Spinal cord (tissue), 10 donors: ENCODE measurements at places on chromosomes 12 and 14. TPM values are rescaled to one million over a fixed set of nuclear protein-coding genes. Genes with fewer than 3 reads are reported as not detected.
A peak's percentile ranks its signal among the peaks of the same experiment; 100 is the strongest.

DNA sequence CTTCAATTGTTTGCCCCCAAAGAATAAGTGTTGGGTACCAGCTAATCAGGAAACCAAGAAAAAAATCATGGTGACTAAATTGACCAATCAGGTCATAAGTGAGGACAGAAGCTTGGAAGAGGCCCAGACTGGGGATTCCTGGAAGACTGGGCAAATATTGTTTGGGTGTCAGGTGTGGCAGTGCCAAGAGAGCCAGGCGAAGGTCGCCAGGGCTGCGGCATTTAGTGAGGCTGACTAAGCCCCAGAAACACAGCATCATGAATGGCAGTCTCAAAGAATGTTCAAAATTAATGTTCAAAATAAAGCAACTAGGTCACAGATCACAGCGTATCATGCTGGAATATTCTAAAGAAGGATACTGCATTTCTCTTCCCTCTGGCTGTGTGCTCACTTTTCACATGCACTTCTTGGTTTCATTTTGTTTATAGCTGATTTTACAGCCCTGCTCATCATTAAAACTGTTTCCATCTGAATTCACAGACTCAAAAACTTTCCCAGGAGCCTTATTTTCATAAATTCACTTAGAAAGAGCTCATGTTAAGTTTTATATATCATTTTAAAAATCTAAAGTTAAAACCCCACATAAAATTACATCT is 85.3 kb upstream of the OVCH1 start:
- H3K27ac ChIP-seq: peak overlapping the region; percentile 40
- H3K27me3 ChIP-seq: no peaks in the 10 kb centered on the region
- H3K4me3 ChIP-seq: no peak overlapping the region

GRCh38 chr14:105479431-105480158 is 5.0 kb downstream of the CRIP2 start:
- no peak for DNase-seq
- H3K36me3 ChIP-seq: peaks cover 63% of the 10 kb centered on the region
- no peak overlapping the region for H3K4me3 ChIP-seq
- H3K27ac ChIP-seq: no peak overlapping the region

Gene KRT76
- total RNA-seq: not detected

GRCh38 chr14:51336734-51337133 is 96.7 kb downstream of the TMX1 start:
- no peak for DNase-seq
- no peaks in the 10 kb centered on the region for H3K36me3 ChIP-seq
- no peaks in the 10 kb centered on the region for H3K27me3 ChIP-seq

Gene PLCZ1
- 0.40 TPM for total RNA-seq

DNA sequence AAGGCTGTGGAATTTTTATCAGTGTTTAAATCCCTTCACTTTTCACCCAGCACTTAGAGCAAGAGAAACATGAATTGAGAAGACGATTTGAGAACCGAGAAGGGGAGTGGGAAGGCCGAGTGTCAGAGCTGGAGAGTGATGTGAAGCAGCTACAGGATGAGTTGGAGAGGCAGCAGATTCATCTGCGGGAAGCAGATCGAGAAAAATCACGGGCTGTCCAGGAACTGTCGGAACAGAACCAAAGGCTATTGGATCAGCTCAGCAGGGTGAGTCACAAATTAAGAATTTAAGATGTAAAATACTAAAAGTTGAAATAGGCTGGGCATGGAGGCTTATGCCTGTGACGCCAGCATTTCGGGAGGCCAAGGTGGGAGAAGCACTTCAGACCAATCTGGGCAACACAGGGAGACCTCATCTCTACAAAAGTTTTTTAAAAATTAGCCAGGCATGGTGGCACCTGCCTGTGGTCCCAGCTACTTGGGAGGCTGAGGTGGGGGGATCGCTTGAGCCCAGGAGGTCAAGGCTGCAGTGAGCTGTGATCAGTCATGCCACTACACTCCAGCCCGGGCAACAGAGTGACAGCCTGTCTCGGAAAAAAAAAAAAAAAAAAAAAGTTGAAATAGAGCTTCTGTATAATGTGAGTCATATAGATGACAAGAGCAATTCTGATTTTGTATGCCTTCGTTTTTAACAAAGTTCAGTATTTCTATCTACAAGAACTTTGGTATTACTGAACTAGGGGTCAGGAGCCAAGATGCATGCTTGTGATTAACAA is 9.6 kb downstream of the BICDL1 start:
- H3K27ac ChIP-seq: no peak overlapping the region
- H3K4me3 ChIP-seq: no peak overlapping the region
- no peak for DNase-seq
- H3K36me3 ChIP-seq: no peaks in the 10 kb centered on the region
- no peaks in the 10 kb centered on the region for H3K27me3 ChIP-seq

Gene KRT6A
- not detected for total RNA-seq

DNA sequence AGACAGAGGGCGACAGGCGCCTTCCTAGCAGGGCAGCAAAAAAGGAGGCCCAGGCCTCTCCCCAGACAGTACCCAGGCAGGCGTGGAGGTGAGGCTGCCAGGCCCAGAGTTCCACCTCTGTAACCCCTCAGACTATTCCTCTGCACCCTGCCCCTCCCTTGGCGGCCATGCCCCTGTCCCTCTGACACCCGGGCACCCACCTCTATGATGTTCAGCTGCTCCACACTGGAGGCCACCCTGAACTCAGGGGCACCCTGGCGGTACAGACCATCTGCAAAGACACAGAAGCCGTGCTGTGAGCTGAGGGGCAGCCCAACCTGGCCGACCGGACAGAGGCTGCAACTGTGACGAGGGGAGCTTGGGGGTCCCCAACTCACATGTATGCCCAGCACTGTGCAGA is 20.1 kb downstream of the ARL6IP4 start:
- H3K36me3 ChIP-seq: peaks cover 81% of the 10 kb centered on the region
- no peak for DNase-seq
- H3K4me1 ChIP-seq: peaks cover 5% of the 10 kb centered on the region
- no peak overlapping the region for H3K27ac ChIP-seq

- DNase-seq: no peak
- H3K27ac ChIP-seq: no peak overlapping the region
- H3K4me3 ChIP-seq: no peak overlapping the region
- H3K27me3 ChIP-seq: no peaks in the 10 kb centered on the region
- H3K4me1 ChIP-seq: peaks cover 6% of the 10 kb centered on the region
- H3K36me3 ChIP-seq: peaks cover 26% of the 10 kb centered on the region
Measured at GRCh38 chr12:120705618-120706017, 4.6 kb upstream of the UNC119B start.
